ENCODE measurements at places on chromosomes 2 and 18.

- DNase-seq = no peak
Observed at GRCh38 chr2:241977557-241978300, 108.2 kb downstream of the RTP5 start.

GRCh38 chr2:215624423-215624829, 188.6 kb upstream of the FN1 start:
- no peak for DNase-seq

DNA sequence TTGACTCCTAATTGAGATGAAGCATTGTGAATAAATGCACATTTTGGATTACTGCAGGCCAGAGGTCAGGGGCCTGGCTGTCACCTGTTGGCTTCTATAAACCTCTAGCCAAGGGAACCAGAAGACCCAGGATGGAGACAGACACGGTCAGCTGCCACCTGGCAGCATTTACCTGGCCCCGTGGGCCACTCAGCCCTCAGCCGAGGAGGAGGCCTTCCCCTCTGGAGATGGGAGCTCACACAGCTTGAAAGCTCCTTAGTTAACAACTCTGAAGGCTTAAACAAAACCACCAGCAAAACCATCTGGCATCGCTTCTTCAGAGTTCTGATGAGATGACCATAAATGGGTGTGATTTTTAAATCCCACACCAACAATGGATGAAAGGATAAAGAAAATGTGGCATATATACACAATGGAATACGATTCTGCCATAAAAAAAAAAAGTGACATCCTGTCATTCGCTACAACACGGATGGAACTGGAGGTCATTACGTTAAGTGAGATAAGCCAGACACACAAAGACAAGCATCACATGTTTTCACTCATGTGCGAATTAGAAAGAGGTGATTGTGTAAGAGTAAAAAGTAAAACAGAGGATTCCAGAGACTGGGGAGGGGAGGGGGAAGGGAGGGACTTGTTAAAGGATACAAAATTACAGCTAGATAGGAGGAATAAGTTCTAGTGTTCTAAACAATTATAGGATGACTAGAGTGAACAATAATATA, 218.4 kb downstream of the TMEM163 start:
- no peak for DNase-seq

GRCh38 chr2:188292348-188293239, 920 bp downstream of the GULP1 start:
- DNase-seq = no peak

DNA sequence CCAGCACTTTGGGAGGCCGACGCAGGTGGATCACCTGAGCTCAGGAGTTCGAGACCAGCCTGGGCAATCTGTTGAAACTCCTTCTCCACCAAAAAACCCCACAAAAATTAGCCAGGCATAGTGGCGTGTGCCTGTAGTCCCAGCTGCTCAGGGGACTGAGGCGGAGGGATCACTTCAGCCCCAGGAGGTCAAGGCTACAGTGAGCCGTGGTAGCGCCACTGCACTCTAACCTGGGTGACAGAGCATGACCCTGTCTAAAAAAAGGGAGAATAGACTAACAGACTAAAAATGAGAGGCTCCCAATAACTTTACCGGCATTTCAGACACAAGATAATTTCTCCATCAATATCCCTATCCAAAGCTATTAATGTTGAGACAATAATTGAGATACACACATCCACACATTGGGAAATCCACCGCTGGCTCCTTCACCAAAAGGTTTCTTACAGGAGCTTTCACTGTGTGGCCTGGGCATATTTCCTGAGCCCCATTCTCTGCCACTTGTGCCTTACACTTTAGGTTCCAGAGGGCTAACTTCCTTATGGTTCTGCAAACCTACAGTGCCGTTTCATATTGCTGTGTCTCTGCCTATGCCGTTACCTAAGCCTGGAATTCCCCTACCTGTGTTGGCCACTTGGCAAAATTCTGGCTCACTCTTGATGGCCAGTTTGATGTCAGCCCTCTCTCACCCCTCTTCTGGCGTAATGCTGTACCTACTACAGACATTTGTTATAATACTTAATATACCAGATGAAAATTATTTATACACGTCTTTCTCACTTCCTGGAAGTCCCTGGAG, 115.8 kb upstream of the ZFP36L2 start:
- no peak for DNase-seq

DNA sequence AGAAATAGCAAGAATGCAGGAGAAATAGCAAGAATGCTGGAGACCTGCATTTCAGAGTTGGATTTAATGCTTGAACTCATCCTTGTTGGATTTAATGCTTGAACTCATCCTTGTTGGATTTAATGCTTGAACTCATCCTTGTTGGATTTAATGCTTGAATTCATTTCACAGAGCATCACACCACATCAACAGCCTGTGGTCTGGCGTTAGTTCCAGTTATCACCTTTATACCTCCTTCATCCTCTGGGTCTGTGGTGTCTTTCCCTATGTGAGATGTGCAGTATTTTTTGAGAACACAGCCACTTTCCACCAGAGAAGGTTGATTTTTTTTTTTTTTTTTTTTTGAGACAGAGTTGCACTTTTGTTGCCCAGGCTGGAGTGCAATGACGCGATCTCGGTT, 546.4 kb upstream of the SOX11 start:
- DNase-seq = no peak

DNA sequence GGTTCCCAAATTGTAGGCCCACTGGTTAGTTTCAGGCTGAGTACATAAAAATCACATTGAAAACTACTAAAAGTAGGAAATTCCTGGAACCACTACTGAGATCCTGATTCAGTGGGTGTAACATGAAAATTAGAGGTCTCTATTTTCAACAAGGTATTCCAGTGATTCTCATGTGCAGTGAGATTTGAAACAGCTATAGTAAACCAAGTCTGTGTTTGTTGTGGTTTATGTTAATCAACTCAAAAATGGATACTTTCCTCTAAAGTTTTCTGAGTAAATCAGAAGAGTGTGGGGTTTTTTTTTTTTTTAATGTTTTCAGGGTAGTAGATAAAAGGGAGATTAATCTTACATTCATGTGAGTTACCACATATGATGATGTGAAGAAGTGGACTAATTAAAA, 42.4 kb upstream of the LIMS1 start:
- DNase-seq = no peak

DNA sequence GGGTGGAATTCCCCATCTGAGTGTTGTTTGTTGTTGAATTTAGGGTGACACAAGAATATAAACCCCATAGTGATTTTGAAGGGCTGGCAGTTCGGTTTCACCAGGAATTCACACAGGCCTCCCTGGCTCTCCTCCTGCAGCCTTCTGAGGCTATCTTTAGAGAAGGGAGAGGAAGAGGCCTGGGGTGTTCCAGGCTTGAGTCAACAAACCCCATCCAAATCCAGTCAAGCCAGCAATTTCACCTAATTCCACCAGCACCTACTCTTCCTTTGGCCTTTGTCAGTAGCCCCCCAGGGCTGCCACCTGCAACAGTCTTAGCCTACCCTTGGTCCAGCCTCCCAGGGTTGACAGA, 32.0 kb downstream of the MARCHF4 start:
- DNase-seq = no peak

GRCh38 chr18:44062345-44062744, 618.3 kb upstream of the SETBP1 start:
- DNase-seq = no peak

- no peak for DNase-seq
Observed at GRCh38 chr2:226556050-226556449, 243.6 kb downstream of the IRS1 start.

GRCh38 chr18:14924226-14924625, 176.3 kb downstream of the ANKRD30B start:
- DNase-seq = no peak

- no peak for DNase-seq
Observed at GRCh38 chr2:220959391-220959802, 612.7 kb downstream of the EPHA4 start.

GRCh38 chr2:27822049-27822448, 50.5 kb downstream of the MRPL33 start:
- no peak for DNase-seq

- DNase-seq = no peak
Observed at GRCh38 chr2:114083717-114084387, 194.0 kb downstream of the ACTR3 start.

DNA sequence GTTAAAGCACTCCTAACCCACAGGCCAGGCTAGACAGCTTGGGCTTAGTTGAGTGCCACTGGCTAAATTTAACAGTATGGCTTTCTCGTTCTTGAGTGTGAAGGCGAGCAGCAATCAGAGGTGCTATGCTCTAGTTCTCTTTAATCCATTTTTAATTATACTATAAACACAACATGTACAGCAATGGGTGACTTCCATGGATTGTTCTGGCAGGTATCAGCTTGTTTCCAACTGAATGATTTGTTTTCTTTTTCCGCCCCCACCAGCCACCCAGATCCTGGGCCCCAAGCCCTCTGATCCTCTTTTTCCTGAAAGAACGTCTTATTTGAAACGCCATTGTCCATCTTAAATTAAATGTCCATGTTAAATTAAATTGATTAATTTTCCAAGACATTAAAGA, 244.8 kb downstream of the IKZF2 start:
- no peak for DNase-seq

DNA sequence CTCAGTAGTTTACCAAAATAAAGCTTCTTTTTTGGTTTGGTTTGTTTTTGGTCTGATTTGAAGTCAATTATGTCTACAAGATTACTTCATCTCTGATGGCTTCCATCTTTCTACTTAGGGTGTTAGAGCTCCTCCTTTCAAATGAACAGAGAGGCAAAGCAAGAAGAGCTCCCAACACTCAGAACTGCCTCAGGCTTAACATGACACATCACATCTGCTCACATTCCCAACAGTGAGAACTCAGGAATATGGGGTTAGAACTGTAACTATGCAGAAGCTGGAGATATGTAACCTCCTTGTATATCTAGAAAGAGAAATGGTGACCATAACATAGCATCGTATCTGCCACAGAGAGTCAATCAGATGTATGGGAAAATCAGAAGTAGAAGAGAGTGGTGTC, 11.4 kb upstream of the LRATD1 start:
- DNase-seq = no peak

- DNase-seq = no peak
Observed at GRCh38 chr2:62404913-62405312, 101.1 kb downstream of the TMEM17 start.

DNA sequence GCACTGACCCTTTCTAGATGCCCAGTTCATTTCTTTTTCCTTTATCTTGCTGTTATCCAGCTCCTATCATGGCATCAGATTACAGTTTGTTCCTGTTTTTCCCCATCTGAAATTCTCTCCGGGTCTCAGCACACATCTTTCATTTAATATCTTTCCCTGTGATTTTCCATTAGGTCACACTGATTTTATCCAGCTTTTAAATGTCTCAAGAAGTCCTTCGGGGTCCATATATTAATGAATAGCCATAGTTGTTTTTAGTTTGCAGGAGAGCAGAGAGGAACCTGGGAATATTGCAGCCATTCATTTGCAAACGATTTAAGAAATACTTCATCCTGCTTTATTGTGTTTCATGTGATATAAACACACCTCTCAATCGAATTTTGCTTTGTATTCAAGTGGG, 374.2 kb downstream of the TDRD15 start:
- no peak for DNase-seq

- no peak for DNase-seq
Observed at GRCh38 chr2:212427638-212428037, 111.0 kb downstream of the ERBB4 start.
